ENCODE measurements at places on chromosomes 11 and 22.
A peak's percentile ranks its signal among the peaks of the same experiment; 100 is the strongest.

- DNase-seq: peak; percentile 77
These were observed 36.1 kb downstream of the CCDC90B start for GRCh38 chr11:83249972-83250593.

- DNase-seq: no peak
These were observed 64.8 kb downstream of the CADM1 start for GRCh38 chr11:115439385-115439784.

- peak; percentile 39 for DNase-seq
These were observed 181.4 kb upstream of the MTMR2 start for GRCh38 chr11:96105197-96105895.

DNA sequence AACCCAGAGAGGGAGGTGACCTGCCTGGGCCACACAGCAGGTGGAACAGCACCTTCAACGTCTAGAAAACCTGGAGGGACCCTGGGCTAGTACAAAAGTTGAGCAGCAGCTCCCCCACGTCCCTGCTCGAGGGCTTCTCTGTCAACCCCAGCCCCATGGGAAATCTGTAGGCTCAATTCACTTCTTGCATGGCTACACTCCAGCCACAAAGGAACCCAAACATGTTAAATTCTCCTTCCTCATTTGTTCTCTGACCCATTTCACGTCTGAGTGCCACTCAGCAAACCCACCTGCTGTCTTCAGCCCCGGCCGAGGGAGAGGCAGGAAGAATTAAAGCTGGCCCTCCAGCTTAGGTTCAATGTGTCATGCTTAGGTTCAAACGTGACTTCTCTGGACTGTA lies 418.5 kb downstream of the MIAT start:
- DNase-seq: no peak

DNA sequence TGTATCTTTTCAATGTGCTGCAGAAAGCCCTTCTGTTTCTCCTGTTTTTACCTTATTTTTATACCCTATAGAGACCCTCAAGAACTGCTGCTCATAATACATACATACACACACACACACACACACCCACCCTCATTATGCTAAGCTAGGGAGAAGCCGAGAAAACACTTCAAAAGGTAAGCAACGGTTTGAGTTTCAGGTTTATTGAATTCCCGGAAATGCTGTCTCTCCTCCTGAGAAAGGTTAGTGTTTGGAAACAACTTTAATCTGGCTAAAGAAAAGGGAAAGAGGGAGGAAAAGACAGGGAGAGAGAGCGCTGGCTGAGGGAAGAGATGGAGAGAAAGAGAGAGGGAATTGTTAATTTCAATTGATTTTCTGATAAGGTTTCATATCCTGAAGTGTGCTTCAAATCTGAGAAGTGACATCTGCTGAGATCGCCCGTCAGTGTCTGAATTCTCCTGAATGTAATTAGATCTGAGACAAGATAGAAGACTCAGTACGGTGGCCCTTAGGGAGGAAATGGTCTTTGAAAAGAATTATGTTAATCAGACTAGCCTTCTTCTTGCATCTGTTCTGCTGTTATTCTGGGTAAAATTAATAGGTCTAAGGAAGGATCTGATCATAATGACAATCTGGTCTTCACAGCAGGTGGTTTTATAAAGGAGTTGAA lies 169.1 kb downstream of the NXPE2 start:
- no peak for DNase-seq

GRCh38 chr11:46049325-46049897 lies 71.8 kb downstream of the PHF21A start:
- DNase-seq: no peak

GRCh38 chr11:12160680-12161079 lies 50.3 kb downstream of the MICAL2 start:
- DNase-seq: no peak

DNA sequence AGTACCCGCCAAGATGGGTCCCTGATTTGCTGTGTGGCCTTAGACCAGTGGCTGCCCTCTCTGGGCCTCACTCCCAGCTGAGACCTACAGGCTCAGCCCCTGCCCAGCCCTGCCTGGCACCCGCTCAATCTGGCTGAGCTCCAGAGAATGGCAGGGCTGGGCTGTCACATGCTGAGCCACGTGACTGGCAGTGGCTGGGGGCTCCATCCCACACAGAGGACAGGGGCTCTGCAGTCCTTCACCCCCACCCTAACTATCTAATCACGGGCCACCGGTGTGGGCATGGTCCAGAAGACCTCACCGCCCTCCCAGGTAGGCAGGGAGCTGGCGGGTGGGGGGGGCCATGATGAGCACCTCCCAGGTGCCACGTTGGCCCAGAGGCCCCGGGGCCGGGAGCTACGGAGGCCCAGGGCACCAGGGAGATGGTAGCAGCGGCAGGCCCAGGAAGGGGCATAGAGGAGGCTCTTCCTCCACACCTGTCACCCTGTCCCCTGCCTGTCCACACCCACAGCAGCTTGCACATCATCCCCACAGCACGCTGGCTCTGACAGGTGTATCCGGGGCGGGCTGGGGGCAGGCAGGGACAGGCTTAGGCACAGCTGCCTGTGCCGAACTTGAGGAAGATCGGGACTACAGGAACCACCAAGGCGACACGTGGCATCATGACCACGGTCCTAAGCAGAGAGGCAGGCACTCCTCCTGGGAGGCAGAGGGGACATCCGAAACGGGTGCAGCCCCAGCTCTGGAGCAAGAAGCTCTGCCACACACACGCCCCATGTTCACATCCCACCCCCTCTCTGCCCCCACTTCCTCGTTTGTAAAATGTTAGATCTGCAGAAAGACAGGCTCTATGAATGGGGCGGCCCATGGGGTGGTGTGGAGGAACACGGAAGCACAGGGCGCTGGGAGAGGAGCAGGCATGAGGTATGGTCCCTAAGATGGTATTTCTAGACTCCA lies 1.5 kb upstream of the ALDH3B1 start:
- DNase-seq: no peak

GRCh38 chr22:38083931-38084631 lies at the start of gene SLC16A8:
Gene SLC16A8 (minus strand): TSS chr22:38084184. CDS start chr22:38082873, 1,311 bp downstream.
- no peak for DNase-seq

DNA sequence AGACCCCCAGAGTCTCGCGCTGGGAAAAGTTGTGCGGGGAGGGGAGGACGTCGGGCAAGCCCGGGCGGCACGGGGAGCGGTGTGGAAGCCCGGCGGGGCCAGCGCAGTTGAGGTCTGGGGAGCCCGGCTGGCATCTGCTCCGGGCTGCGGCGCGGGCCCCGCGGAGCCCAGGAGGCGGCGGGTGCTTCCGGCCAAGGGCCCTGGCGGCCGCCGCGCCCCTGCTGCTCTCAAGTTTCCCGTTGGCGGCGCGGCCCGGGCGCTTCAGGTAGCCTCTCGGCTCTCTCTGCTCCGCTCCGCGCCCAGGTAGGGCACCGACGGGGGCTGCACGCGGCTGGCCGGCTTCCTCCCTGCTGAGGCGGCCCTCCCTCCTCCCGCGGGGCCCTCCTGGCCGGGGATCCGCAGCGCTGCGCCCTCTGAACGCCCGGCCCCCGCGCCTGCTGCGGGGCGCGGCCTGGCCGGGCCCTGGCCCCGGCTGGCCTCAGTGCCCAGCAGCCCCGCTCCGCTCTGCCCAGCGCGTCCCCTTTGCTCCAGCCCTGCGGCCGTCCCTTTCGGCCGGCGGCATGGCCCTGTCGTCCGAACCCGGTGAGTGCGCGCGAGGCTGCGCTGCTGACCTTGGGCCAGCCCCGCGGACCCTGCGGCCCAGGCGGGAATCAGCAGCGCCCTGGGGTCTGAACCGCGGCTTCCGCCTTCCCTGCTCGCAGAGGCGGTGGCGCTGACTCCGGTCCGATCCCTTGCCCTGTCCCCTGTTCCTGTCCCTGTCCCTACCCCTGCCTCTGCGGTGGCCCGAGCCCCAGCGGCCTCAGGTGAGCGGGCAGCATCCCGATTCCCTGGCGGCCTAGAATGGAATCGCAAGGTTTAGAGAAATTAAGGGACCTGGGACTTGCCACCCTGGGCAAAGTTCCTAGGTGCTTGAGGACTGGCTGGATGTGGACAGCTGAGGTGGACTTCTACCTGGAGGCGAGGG lies 4.3 kb upstream of the AMPD3 start:
- DNase-seq: peak; percentile 41

DNA sequence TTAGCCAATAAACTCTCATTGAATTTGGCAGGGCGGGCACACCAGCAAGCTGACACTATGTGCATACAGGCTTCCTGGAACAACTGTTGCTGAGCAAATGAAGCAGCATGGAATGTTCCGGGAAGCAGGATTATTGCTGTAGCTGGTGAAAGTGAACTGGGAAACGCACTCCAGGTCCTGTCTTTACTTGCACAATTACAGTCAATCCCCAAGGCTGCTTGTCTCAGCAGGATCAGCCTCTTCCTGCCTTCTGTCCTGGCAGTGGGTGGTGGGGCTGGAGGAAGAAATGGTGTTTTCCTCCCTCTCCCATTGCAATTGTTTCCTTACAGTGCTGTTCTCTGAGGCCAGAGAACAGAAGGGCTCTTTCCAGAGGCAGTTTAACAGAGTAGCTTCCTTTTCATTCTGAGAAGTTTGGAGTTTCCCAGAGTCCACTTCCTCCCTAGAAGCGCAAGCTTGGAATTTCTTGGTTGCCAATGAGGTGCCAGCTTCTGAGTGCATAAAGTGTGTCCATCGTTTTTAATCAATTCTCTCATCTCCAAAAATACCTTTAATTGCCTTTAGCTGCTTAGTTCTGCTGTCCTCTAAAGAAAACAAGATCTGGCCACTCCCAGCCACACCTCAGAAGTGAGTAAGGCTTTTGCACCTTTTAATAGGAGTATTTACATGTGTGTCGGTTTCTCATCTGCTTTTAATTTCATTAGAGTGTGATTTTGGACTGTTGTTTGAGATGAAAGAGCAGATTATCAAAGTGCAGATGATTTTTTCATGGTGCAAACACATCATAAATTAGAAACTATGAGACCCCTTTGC lies 19.9 kb downstream of the CD44 start:
- peak; percentile 47 for DNase-seq

GRCh38 chr11:11980200-11980599 lies 28.2 kb downstream of the DKK3 start:
- DNase-seq: no peak

- no peak for DNase-seq
These were observed 16.1 kb downstream of the PGR start for GRCh38 chr11:101113540-101113939.

DNA sequence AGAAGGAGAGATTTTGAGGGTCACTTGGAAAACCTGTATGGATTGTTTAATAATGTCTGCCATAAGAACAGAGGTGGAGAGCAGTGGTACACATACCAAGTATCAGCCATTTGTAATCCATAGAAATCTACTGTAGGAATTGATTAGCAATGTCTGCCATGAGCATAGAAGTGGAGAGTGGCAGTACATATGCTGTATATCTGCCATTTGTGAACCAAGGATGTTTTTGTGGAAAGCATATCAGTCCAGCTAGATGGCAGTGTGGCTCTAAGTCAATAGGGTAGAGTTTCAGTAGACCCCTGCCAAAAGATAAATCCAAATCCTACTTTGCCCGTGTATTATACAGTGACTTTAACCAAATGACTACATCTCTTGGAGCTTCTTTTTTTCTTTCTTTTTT lies 82.9 kb upstream of the SEZ6L start:
- DNase-seq: no peak

- DNase-seq: no peak
These were observed 11.6 kb downstream of the PICK1 start for GRCh38 chr22:38068641-38069371.

GRCh38 chr11:66011785-66012303 lies at the start of gene CST6:
Gene CST6 (plus strand): TSS chr11:66012008. CDS start chr11:66012045, 37 bp downstream.
- no peak for DNase-seq

DNA sequence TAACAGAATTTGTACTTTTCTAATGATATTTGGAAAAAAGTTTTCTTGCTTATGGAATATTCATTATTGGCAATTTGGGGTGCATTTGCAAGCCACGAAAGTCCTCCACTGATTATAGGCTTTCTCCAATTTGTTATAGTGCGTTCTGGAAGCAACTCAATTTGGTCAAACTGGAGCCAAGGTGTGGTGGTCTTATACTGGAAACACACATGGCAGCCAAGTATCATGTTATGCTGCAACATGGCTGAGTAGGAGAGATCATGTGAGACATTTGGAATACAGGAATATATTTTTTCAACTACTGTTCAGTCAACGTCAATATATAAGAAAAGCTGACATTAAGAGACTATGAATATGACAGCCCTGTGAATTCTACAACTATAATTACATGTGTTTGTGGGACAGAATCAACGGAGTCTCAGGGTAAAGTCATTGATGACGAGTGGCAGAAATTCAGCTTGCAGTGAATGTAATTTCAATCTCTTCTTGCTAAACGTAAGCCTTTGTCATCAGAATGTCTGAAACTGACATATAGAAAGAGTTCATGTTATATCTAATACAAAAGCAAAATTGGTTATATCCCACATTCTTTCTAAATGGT lies 83.8 kb upstream of the FIBIN start:
- DNase-seq: no peak

DNA sequence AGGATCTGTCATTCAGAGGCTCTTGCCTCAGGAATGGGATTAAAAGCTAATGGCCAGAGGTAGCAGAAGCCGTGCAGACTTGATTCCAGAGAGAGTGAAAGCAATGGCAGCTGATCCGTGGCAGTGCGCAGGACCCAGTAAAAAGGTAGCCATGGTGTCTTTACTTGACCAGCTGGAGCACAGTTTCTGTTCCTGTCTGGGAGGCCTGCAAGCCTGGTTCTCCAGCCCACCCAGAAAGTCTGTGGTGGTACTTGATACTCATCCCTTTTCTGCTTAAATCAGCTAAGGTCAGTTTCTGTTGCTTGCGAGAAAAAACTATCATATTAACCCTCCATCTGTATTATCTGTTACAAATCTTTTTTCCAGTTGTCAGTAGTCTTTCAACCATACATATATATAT lies 86.7 kb downstream of the RPS6KA4 start:
- DNase-seq: no peak

GRCh38 chr22:17910561-17911311 lies 113.6 kb downstream of the MICAL3 start:
- DNase-seq: peak; percentile 96

DNA sequence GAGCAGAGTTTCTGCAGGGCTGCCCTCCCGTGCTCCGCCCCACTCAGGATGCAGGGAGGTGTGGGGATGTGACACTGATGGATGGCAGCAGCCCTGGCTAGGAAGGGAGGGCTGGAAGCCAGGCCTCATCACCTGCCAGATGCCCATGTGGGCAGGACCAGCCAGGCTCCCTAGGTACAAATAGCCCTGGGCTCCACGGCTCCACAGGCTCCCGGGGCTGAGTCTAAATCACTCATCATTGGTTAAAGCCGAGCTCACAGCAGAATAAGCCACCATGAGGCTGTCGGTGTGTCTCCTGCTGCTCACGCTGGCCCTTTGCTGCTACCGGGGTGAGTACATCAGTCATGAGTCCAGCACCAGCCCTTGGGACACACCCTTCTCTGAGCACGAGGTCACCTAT lies at the start of gene SCGB1D1:
Gene SCGB1D1, plus strand, starts transcription at position 206 of the 400 bp plus-strand sequence. Its CDS starts 69 bp downstream, at position 275.
- DNase-seq: no peak

DNA sequence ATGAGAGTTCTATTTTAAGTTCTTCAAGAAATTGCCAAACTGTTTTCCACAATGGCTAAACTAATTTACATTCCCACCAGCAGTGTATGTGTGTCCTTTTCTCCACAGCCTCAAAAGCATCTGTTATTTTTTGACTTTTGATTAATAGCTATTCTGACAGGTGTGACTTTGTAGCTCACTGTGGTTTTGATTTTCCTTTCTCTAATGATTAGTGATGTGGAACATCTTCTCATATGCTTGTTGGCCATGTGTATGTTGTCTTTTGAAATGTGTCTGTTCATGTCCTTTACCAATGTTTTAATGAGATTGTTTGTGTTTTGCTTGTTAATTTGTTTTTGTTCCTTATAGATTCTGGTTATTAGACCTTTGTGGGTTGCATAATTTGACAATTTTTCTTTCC lies 18.0 kb upstream of the RAB38 start:
- no peak for DNase-seq

Measured in dermis blood vessel endothelial cell (primary cell).